ENCODE measurements at places on chromosomes 7 and 10.

DNA sequence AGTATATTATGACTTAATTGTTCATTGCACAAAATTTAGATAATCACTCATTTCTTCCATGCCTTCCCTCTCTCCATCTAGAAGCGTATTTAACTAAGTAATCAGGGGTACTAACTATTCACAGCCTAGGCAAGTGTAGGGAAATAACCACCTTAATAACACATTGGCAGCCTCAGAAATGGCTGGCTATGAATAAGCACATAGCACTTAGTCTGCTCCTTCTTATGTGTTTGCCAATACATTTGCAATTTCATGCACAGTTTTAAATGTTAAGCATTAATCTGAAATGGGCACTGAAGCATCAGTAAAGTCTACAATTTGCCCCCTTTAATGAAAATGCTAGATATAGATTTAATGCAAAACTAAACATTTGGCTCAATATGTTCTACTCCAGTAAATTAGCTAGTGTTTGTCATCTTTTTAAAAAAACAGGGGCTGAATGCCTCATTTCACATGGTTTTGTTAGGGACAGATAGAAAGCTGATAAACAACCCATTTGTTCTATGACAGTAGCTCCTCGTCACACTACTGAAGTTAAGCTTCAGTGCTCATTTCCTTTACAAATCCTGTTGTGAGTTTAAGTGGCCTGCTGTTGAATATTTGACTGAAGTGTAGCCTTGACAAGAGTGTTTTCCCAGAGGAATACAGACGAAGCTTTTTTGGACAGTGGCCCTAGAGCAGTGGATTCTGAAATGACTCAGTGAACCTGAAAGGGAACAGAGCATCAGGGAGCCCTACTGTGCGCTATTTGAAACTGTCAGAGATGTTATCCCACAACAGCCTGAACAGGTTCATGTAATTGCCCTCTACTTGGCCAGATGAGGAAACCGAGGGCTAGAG is 30.5 kb downstream of the HHEX start:
- DNase-seq = peak; percentile 81

DNA sequence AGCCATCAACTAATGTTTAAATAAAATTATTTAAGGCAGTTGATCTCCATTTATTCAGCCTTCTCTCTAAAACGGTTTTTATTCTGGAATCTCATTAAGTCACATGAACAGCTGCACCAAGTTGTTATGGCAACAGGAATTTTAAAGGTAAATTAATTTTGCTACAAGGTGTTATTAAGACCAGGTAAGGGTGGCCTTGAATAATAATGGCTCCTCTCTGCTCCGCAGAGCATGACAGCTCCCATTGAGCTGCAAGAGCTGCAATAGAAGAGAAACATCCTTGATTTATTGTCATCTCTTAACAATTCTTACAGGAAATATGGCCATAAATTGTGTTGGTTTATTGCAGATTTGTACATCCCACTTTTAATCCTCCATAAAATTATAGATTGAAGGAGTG is 165.8 kb downstream of the KLF6 start:
- DNase-seq = no peak

DNA sequence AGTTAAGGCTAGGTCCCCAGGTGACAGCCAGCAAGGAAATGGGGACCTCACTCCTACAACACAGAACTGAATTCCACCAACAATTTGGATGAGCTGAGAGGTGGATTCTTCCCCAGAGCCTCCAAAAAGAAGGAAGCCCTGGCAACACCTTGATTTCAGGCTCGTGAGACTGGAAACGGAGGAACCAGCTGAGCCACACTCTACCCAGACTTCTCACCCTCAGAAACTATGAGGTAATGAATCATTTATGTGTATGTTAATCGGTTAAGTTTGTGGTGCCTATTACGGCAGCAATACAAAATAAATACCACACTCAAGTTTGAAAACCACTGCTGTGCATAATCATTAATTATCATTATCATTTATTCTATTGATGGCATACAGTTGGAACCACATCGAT is 532.4 kb upstream of the ANKRD30A start:
- DNase-seq = no peak

GRCh38 chr10:43585046-43585445 is 10.6 kb upstream of the ZNF239 start:
- DNase-seq = no peak

DNA sequence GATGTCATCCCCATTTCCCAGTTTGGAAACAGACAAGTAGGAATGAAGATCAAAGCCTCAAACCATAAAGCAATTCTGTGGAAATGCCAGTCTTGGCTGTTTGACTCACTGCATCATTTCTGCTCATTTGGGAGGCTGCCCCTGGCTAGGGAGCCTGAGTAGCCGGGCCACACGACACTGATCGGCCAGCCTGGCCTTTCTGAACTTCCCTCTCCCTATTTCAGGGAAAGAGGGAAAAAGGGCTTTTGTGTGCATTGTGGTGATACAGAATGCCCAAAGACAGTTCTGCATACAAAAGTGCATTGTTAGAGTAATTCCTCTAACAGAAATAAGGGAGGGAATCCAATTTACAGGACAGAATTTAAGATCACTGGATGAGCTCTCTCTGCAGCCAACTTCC is 41.7 kb upstream of the OPALIN start:
- DNase-seq = no peak

All from DMS53 (cell line).